ENCODE measurements at places on chromosomes 4 and X. TPM values are rescaled to one million over a fixed set of nuclear protein-coding genes. Genes with fewer than 3 reads are reported as not detected.

DNA sequence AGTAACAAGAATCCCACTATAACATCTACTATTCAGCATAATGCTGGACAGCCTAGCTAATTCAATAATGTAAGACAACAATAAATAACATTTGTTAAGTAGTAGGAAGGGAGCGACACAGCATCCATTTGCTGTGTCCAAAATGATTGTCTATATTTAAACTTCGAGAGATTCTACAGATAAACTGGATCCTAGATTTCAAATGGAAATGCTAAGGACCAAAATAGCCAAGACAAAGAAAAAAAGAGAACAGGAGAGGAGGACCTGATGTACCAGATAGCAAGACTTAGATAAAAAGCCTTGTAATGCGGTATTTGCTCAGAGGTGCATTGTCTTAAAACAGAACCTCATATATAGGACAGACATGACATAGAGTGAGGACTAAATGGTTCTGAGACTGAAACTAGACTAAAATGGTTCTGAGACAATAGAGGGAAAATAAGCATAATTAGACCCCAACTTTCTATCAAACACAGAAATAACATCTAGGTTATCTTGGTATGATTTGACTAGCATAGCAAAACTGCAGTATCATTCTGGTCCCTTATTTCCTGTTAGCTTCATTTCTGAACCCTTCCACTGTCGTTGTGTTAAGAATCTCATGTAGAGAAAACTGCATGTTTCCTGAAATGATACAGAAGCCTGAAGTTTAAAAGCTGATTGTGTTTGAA, 3.8 kb downstream of the HPGDS start:
- H3K27ac ChIP-seq: no peak overlapping the region
- no peak for DNase-seq
- no peak overlapping the region for H3K4me3 ChIP-seq
- H3K27me3 ChIP-seq: no peaks in the 10 kb centered on the region

GRCh38 chrX:119880552-119881437, 9.2 kb downstream of the NDUFA1 start:
- H3K4me3 ChIP-seq: no peak overlapping the region
- H3K36me3 ChIP-seq: no peaks in the 10 kb centered on the region
- H3K27me3 ChIP-seq: no peaks in the 10 kb centered on the region
- H3K27ac ChIP-seq: no peak overlapping the region
- no peaks in the 10 kb centered on the region for H3K4me1 ChIP-seq

TMEM31 gene
- total RNA-seq: 0.18 TPM

GRCh38 chrX:23729214-23729613, 13.9 kb downstream of the ACOT9 start:
- H3K4me3 ChIP-seq: no peak overlapping the region
- no peak for DNase-seq
- H3K27me3 ChIP-seq: peaks cover 11% of the 10 kb centered on the region
- no peaks in the 10 kb centered on the region for H3K4me1 ChIP-seq
- H3K27ac ChIP-seq: no peak overlapping the region

RASGEF1B gene
- total RNA-seq: 6.0 TPM

DNA sequence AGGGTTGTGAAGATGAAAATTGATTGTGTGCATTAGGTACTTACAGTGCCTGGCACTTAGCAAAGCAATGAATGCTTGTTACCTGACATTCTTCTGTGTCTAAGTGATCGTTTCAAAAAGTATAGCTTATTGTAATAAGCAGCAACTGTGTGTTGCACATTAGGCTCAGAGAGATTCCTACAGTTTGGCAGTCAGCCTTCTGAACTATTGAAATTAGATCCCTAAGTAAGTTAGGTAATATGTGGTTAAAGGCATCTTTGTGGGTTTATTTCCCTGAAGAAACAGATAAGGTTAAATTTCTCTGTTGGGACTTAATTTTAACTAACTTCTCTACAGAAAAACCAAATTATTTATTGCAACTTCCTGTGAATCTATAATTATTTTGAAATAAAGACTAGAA, 93.4 kb downstream of the REPS2 start:
- no peak overlapping the region for H3K4me3 ChIP-seq
- H3K27me3 ChIP-seq: peaks cover 38% of the 10 kb centered on the region
- no peak for DNase-seq
- H3K36me3 ChIP-seq: no peaks in the 10 kb centered on the region
- peaks cover 6% of the 10 kb centered on the region for H3K4me1 ChIP-seq
- no peak overlapping the region for H3K27ac ChIP-seq

DNA sequence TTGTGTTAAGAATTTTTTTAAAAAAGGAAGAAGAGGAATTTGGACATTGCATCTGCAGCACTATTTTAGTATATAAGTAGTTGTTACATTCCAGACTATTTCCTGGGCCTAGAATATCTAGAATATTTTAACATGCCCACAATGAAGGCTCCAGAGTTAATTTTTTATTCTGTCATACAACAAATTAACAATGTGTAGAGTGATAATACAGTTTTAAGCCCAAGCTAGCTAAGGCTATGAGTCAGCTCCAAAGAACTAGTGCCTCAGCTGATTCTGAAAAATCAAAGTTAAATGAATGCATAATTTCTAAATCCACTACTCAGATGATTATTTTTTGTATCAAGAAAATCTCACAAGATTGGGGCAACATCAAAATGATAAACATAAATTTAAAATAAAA, 231.4 kb downstream of the PRDM5 start:
- no peak overlapping the region for H3K27ac ChIP-seq
- H3K4me3 ChIP-seq: no peak overlapping the region
- H3K27me3 ChIP-seq: no peaks in the 10 kb centered on the region
- H3K36me3 ChIP-seq: no peaks in the 10 kb centered on the region
- no peaks in the 10 kb centered on the region for H3K4me1 ChIP-seq
- no peak for DNase-seq

FREM3 gene
- total RNA-seq: 0.13 TPM

TMEM131L gene
- 35.1 TPM for total RNA-seq

Data from muscle of leg (tissue), 16 donors.